Activated T-helper 1 cell treated with anti-CD3 and anti-CD28 coated beads, Interleukin-12 subunit alpha, Interleukin-12 subunit beta, Interleukin-2, Interleukin-4 antibody, amounts not matched to agents 30 ng/mL and 10 ng/mL and 1 ng/mL, durations not matched to agents 14 hours and 24 hours and 36 hours (primary cell): ENCODE measurements at places on chromosomes 4 and X. TPM values are rescaled to one million over a fixed set of nuclear protein-coding genes. Genes with fewer than 3 reads are reported as not detected.

DNA sequence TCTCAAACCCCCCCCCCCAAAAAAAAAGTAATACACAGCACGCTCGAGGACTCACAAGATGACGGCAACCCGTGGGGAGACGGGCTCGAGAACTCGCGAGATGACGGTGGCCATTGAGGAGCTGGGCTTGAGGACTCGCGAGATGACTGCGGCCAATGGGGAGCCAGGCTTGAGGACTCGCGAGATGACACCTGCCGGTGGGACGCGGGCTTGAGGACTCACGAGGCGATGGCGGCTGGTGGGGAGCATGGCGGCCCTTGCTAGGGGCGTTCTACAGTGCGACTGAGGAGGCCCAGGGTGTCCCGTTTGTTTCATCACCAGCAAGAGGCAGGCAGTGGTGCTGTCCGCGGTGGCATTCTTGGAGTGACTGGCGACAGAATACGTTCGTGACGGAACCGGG is 172.4 kb upstream of the MAGEB16 start:
- DNase-seq: no peak
- no peaks in the 10 kb centered on the region for H3K27me3 ChIP-seq
- H3K4me1 ChIP-seq: no peaks in the 10 kb centered on the region
- no peak overlapping the region for H3K4me3 ChIP-seq
- no peak overlapping the region for H3K27ac ChIP-seq

DNA sequence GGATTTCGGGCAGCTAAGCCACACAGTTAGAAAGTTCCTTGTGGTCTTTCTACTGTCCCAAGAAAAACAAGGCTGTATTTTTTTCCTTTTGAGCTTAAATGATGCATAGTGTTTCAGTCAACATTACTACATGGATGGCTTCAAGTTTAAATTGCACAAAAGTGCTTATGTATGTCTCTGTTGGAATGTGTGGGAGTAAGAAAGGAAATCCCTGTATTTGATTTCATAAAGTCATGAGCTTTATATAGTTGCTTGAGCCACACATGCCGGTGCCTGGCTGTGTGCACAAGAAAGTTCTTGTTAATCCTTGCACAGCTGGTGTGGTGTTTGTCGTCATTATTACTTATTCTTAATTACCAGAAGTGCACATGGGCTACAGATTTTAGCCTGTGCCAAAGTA is 262.2 kb downstream of the ARHGAP10 start:
- H3K36me3 ChIP-seq: peaks cover 1% of the 10 kb centered on the region
- DNase-seq: no peak
- peaks cover 4% of the 10 kb centered on the region for H3K27me3 ChIP-seq
- no peak overlapping the region for H3K4me3 ChIP-seq
- no peak overlapping the region for H3K27ac ChIP-seq
- H3K4me1 ChIP-seq: no peaks in the 10 kb centered on the region

The CENPVL2 gene
- total RNA-seq: not detected in 2 replicates

DNA sequence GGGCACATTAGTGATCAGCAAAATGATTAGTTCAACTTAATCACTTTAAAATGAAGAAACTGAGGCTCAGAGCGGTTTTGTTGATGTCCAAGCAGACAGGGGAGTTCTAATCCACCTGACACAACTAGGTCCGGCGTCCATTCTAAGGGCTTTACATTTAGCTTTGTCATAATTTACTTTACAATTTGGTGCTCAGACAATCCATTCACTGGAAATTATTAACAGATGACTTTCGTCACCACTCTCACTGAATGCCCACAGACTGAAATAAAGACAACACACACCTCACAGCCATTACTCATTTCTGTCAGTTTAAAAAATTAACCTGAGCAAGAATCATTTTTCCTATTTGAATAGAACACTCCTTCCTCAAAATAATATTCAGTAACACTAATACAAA is 10.8 kb downstream of the NR3C2 start:
- no peak overlapping the region for H3K4me3 ChIP-seq
- H3K4me1 ChIP-seq: no peaks in the 10 kb centered on the region
- H3K27ac ChIP-seq: no peak overlapping the region
- DNase-seq: no peak
- no peaks in the 10 kb centered on the region for H3K36me3 ChIP-seq

The SOWAHB gene
- total RNA-seq: not detected in 2 replicates

DNA sequence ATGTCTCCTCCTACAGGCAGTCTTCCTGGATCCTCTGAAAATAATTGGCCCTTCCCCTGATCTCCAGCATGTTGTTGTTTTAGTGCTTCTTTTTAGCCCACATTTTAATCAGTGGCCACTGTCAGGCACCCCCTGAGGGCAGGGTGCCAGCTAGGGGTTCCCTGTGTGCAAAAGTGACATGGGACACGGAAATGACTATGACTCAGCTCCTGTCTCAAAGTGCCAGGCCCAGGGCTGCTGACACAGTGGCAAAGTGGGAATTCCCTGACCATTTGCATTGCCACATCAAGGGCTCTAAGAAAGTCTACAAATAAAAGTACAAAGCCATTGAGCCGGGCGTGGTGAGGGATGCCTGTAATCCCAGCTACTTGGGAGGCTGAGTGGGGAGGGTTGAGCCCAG is 24.8 kb downstream of the HMX1 start:
- no peak overlapping the region for H3K4me3 ChIP-seq
- H3K27ac ChIP-seq: no peak overlapping the region
- DNase-seq: no peak
- H3K36me3 ChIP-seq: no peaks in the 10 kb centered on the region

The HS6ST2 gene
- 1.1 TPM in 2 replicates for total RNA-seq

DNA sequence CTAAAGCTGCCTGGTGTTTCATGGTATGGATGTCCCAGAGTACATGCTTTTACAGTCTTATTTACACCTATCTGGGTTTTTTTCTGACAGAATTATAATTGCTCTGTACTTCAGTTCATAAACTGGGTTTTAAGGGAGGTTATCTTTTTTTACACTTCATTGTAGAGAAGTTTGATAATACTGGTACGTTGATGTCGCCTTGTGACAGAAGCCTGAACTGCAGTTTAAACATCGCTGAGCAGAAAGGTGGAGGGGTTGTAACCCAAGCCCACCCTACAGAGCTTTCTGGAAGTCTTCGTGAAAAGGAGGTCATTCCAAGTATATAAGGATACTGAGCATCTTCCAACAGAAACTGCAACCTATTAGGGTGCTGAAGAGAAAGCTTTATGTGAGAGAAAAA is 46.4 kb downstream of the BEX1 start:
- no peaks in the 10 kb centered on the region for H3K27me3 ChIP-seq
- H3K27ac ChIP-seq: no peak overlapping the region

GRCh38 chrX:44036336-44036735 is 63.1 kb upstream of the NDP start:
- H3K4me1 ChIP-seq: peaks cover 6% of the 10 kb centered on the region
- DNase-seq: no peak
- no peak overlapping the region for H3K4me3 ChIP-seq
- H3K27me3 ChIP-seq: no peaks in the 10 kb centered on the region

DNA sequence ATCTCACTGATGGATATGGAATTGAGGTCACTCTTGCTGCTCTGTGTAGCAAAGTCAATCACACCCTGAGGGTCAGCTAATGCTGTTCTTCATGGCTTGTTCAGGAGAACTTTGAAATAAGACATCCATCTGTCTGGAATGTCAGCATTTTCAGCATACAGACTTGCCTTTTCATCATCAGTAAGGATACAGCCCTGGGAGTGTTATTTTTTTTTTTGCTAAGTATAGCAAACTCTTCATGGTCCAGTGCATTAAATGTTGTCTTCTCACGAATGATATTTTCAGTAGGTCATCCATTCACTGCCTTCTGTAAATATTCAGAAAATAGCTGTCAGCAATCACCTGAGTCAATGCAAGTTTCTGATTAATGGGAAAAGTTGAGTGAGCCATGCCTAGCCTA is 268.8 kb upstream of the SMIM31 start:
- no peak overlapping the region for H3K27ac ChIP-seq
- H3K4me3 ChIP-seq: no peak overlapping the region
- DNase-seq: no peak

The MAGEA2B gene
- total RNA-seq: not detected in 2 replicates

GRCh38 chrX:5771441-5771840 is 457.2 kb downstream of the NLGN4X start:
- no peak overlapping the region for H3K4me3 ChIP-seq
- DNase-seq: no peak
- no peaks in the 10 kb centered on the region for H3K27me3 ChIP-seq
- no peaks in the 10 kb centered on the region for H3K4me1 ChIP-seq
- H3K27ac ChIP-seq: no peak overlapping the region

DNA sequence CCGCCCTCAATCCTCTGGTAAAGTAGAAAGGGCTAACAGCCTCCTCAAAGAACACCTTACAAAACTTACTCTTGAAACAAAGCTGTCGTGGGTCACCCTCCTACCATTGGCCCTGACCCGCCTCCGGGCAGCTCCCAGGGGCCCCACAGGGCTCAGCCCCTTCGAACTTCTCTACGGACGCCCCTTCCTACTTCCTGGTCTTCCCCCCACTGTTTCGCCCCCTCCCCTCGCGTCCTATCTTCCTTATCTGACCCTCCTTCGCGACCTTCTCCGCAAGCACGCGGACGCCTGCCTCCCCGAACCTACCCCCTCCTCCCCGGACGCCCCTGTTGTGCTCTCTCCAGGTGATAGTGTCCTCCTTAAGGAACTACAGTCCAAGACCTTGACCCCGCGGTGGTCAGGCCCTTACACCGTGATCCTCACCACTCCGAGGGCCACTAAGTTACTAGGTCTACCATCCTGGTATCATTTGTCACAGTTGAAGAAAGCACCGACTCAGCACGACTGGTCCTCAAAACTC is 963.1 kb downstream of the RPA4 start:
- H3K27ac ChIP-seq: no peak overlapping the region
- no peak overlapping the region for H3K4me3 ChIP-seq
- DNase-seq: no peak
- no peaks in the 10 kb centered on the region for H3K27me3 ChIP-seq
- no peaks in the 10 kb centered on the region for H3K4me1 ChIP-seq
- H3K36me3 ChIP-seq: no peaks in the 10 kb centered on the region

DNA sequence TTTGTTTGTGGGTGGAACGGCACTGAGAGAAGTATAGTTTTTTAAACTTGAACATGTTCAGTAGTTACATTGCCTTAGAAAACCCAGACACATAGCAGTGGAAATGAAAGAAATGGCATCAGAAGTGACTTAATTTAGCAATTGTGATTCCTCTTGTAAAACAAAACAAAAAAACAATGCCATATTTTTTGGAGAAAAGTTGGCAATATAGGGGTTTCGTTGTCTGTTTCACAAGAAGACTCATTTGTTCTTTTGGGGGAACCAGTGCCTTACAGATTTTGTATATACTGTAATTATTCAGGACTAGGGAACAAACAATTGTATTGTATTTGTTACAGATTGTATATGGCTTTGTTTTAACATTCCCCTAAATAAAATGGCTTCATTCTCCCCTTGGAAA is 390.7 kb downstream of the UNC5C start:
- DNase-seq: no peak
- H3K4me1 ChIP-seq: peaks cover 14% of the 10 kb centered on the region
- H3K27ac ChIP-seq: no peak overlapping the region
- H3K4me3 ChIP-seq: no peak overlapping the region
- H3K36me3 ChIP-seq: no peaks in the 10 kb centered on the region

GRCh38 chrX:101208152-101208905 is 11.3 kb upstream of the DRP2 start:
- DNase-seq: no peak
- no peak overlapping the region for H3K4me3 ChIP-seq
- H3K4me1 ChIP-seq: peaks cover 13% of the 10 kb centered on the region

GRCh38 chr4:173360587-173361221 is 10.1 kb upstream of the SAP30 start:
- peaks cover 8% of the 10 kb centered on the region for H3K4me1 ChIP-seq
- peaks cover 10% of the 10 kb centered on the region for H3K36me3 ChIP-seq
- DNase-seq: no peak
- no peak overlapping the region for H3K27ac ChIP-seq
- no peaks in the 10 kb centered on the region for H3K27me3 ChIP-seq

- no peaks in the 10 kb centered on the region for H3K36me3 ChIP-seq
- H3K4me3 ChIP-seq: no peak overlapping the region
- H3K27me3 ChIP-seq: no peaks in the 10 kb centered on the region
- no peak overlapping the region for H3K27ac ChIP-seq
Measured at GRCh38 chr4:35125995-35126712, 1118.2 kb downstream of the ARAP2 start.

The CLIC2 gene
- 0.20 and 0.62 TPM in 2 replicates for total RNA-seq

DNA sequence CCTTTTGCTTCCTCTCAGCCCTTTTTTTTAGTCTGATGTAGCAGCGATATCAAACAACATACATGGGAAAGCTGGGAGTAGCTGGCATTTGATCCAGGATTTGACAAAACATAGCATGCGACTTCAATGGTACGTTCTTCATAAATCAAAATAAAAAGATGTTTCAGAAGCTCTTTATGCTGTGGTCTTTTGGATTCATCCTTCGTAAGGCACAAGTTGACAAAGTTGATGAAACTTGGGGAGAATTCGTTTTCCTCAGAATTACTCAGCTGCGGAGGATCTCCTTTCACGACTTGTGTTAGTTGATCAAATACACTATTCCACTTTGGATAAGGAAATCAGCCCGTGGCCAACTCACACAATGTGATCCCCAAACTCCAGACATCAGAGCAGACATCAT is 38.1 kb upstream of the CHIC1 start:
- H3K27ac ChIP-seq: no peak overlapping the region
- peaks cover 3% of the 10 kb centered on the region for H3K27me3 ChIP-seq
- H3K4me3 ChIP-seq: no peak overlapping the region
- no peaks in the 10 kb centered on the region for H3K36me3 ChIP-seq

GRCh38 chr4:100548200-100548560 is 30.4 kb upstream of the EMCN start:
- no peak for DNase-seq
- H3K36me3 ChIP-seq: no peaks in the 10 kb centered on the region
- no peak overlapping the region for H3K4me3 ChIP-seq
- peaks cover 2% of the 10 kb centered on the region for H3K27me3 ChIP-seq
- peaks cover 12% of the 10 kb centered on the region for H3K4me1 ChIP-seq

DNA sequence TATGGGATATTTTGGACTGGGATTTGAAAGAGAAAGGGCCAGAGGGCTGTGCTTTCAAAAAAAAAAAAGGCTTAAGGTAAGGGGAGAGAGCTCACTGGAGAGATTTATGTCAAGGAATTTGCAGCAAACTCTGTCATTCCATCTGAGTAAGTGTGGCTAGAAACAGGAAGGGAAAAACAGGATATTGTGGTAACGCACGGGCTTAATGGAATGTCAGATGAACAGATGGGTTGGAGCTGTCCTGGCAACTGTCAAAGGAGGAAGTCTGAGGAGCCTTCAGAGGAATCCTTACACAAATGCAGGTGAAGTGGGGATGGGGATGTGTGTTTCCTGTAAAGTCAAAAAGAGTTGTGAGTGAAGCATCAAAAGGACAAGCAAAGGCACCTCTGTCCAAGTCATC is 15.1 kb upstream of the NKX3-2 start:
- H3K27ac ChIP-seq: no peak overlapping the region
- no peaks in the 10 kb centered on the region for H3K4me1 ChIP-seq
- no peaks in the 10 kb centered on the region for H3K36me3 ChIP-seq
- H3K27me3 ChIP-seq: no peaks in the 10 kb centered on the region
- no peak overlapping the region for H3K4me3 ChIP-seq

The ADH1A gene
- not detected in 2 replicates for total RNA-seq

GRCh38 chr4:27717431-27717755 is 856.8 kb downstream of the STIM2 start:
- no peak overlapping the region for H3K4me3 ChIP-seq
- DNase-seq: no peak
- H3K4me1 ChIP-seq: no peaks in the 10 kb centered on the region
- H3K27ac ChIP-seq: no peak overlapping the region
- H3K27me3 ChIP-seq: no peaks in the 10 kb centered on the region
- no peaks in the 10 kb centered on the region for H3K36me3 ChIP-seq

The GLRA2 gene
- not detected in 2 replicates for total RNA-seq
